Cortex of kidney (tissue), 1 donor: ENCODE measurements at places on chromosomes 12 and 14.

DNA sequence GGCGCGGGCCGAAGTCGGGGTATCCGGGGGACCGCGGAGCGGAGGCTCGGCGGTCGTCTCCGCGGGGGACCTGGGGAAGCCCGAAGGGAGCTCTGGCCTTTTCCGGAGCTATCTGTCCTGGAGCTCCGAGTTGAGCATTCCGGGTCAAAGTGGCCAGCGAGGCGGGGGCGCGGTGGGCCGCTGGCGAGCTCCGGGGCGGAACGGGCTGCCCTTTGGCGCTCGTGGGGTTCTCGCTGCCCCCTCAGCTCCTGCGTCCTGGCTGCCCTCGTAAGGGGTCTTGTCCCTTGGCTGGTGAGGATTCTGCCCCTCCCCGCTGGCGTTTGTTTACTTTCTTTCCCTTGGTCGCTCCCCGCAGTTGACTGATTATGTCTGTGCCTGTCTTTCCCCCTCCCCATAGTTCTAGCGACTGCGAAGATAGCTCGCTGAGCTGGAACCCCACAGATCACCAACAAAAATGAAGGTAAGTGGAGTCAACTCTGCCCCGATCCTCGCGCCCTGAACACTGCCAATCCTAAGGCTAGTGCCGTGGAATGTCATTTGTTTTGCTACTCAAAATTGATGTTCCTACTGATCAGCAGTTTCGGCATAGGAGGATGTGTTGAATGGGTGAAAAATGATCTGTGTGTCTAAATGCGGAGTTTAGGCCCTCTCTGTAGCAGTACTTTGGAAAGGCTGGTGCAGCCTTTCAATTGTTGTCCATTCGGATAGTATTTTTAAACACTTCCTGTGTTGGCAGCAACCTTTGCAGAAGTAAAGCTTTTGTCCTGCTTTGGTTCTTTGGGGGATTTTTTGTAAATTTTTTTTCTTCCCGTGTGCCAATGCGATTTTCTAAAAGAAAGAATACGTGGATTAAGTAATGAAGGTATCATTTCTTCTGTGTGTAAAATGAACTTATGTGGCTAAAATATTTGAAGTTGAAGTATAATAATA, 1.3 kb downstream of the ARID4A start:
- no peak for DNase-seq

DNA sequence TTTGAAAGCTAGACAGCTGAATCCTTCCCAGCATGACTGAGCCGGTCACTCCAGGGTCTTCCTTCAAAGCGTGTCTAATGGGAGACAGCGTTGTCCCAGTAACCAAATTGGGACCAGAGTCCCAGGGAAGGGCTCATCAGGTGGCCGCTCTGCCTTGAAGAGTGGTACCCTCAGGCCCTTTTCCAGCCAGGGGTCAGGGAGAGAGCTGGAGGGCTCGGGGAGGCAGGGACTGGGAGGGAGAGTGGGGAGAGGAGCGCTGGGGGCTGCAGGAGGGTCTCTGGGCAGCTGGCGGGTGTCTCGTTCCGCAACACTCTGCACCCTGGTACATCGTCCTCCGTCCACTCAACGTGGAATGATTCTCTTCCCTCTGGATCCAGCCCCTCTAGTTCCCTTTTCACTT, 1.6 kb upstream of the RTL1 start:
- no peak for DNase-seq

DNA sequence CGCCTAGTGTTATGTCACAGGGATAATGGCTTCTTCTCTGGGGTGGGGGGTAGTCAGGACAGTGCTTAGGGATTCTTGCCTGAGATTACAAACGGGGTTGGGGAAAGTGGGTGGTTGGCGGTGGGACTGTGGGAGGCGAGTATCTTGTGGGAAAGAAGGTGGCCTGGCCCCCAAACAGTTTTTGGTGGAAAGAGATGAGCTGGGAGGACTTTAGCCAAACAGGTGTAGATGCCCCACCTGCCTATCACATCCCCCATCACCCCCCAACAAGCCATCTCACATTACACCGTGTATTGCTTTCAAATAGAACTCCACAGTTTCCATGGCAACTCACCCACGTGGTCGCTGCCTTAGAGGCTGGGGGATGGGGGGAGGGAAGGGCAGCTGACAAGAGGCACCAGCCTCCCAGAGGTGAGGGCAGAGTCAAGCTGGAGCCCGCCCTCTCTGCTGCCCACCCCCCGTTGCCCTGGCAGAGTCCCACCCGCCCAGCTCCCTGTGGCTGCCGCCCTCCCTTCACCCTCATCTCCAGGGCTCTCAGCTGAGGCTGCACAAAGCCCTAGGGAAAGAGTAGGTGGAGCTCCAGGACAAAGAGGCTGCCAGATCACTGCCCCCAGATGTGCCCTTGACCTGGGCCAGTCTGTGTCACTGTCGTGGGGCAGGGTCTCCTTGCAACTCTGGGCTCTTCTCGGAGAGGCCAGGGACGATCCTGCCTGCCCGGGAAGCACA, 98.3 kb downstream of the LRRC74A start:
- DNase-seq, result no peak

DNA sequence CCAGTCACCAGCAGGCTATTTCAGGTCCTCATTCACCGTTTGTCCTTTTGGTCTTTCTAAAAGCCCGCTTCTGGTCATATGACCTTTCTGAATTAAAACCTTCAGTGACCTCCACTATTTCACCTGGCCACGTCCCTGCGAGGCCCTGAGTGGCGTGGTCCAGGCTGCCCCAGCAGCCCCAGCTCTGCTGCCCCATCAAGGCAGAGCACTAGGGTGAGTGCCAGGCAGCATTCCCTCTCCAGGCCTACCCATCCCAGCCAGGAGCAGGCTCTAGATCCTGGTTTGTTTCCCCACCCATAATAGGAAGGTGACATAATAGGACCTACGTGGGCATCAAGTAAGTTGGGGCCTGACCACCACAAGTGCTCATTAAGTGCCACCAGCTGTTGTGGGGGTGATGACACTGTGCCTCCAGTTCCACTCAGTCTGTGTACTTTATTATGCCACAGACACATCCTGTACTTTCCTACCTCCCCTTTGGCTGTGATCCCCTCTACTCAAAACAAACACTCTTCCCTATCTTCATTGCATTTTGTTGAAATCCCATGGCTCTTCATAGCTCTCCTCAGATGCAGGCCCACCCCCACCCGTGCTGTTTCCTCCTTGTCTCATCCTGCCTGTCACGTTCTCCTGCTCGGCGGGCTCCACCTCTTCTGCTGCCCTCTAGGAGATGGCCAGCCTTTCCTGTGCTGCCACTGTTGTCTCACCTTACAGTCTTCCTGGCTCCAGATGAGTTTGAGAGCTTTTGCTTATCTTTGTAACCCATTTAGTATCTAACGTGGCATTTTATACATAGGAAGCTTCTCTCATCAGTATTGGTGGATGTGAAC, 21.4 kb downstream of the CKB start:
- DNase-seq, result no peak

- DNase-seq, result no peak
Observed at GRCh38 chr12:105233041-105233905, 2.7 kb downstream of the APPL2 start.

- no peak for DNase-seq
Observed at GRCh38 chr12:125685915-125686314, 620.7 kb downstream of the AACS start.

DNA sequence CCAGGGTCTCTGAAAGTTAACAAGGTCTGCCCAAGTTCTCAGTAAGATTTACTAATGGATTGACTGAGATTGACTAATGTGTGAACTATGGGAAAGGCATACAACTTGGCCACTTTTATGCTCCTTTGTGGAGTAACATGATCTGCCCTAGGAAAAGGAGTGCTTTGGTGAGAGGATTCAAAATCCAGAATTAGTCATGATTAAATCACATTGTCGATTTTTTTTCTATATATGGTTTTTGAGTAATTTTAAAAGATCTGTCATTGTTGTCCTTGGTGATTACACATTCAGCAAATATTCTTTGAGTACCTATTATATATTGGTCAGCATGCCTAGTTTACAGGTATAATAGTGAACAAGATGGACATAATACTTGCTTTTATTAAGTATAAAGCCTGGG, 147.7 kb upstream of the SYT10 start:
- no peak for DNase-seq

GRCh38 chr12:1797011-1797901, 23.1 kb upstream of the LRTM2 start:
- DNase-seq, result no peak

GRCh38 chr12:108854451-108855283, 2.7 kb downstream of the SSH1 start:
- DNase-seq, result no peak

DNA sequence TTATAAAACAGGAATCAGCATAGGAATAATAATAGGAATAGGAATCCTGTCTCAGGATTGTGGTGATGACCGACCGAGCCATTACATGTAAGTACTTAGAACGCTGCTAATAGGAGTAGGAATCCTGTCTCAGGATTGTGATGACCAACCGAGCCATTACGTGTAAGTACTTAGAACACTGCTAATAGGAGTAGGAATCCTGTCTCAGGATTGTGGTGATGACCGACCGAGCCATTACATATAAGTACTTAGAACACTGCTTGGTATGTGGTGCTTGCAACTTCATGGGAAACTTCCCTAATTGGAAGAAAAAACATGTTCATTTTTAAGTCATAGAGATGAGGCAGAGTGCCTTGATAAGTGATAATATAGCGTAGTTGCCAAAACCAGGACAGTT, 30.0 kb downstream of the ELK3 start:
- no peak for DNase-seq

DNA sequence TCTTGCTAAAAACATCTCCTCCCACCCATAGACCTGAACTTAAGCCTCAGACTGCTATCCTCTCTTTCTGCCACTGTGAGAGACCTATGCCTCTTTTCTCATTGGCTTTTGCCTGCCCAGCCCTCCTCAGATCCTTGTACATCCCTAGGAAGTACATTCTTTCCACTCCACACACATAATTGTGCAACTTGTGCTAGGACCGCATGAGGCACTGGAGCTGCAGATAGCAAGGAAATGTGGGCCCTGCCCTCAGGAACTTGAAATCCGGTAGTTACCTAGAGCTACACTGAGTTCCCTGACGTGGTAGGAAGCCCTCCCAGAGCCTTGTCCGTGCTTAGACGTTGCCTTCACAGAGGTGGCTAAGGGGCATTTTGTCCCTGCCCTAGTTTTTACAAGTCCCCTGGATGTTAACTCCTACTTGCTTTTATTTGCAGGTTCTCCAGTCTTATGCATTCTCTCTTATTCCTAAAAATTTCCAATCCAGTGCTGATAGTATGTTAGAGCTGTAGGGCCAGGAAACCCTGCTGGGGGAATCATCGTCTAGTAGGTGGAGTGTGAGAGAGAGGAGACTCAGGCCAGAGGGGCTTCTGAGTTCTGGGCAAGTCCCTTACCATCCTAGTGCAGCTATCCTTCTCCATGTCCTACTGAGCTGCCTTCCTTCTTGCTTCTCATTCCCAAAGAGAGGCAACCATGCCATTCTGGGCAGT, 41.3 kb downstream of the NTF3 start:
- no peak for DNase-seq
